ENCODE measurements at places on chromosomes 6 and 20. TPM values are rescaled to one million over a fixed set of nuclear protein-coding genes. Genes with fewer than 3 reads are reported as not detected.

The IL17A gene
- total RNA-seq, result not detected

The SLC22A1 gene
- not detected for total RNA-seq

The COL19A1 gene
- total RNA-seq, result 2.2 TPM

The LRRC73 gene
- 5.7 TPM for total RNA-seq

The CALHM4 gene
- total RNA-seq, result not detected

The SNPH gene
- total RNA-seq, result 13.5 TPM

The OXT gene
- total RNA-seq, result not detected

The DEFB132 gene
- not detected for total RNA-seq

The TEAD3 gene
- 0.74 TPM for total RNA-seq

The SLC22A7 gene
- total RNA-seq, result 0.25 TPM

The SLC23A2 gene
- 50.6 TPM for total RNA-seq

The PPIL6 gene
- total RNA-seq, result 21.1 TPM

The PTGIS gene
- total RNA-seq, result 4.9 TPM

The TUBB1 gene
- total RNA-seq, result 0.49 TPM

The FAM217A gene
- total RNA-seq, result not detected
